ENCODE measurements at places on chromosomes 6 and 20.

GRCh38 chr6:11236076-11236750 is 3.7 kb upstream of the NEDD9 start:
- no peak for DNase-seq

GRCh38 chr6:142871910-142872331 is 73.1 kb downstream of the HIVEP2 start:
- no peak for DNase-seq

DNA sequence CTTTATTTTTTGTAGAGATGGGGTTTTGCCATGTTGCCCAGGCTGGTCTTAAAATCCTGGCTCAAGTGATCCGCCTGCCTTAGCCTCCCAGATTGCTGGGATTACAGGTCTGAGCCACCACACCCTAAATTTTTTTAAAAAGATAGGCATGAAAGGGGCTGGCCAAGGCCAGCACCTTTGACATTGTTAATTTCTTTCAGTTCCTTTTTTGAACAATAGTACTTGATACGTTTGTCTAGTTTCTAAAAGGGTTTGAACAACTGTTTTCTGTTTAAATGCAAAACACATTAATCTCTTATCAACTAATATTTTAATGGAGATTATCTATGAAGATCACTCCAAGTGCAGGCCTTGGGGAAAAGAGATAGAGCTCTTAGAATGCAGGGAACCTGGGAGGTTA is 37.6 kb upstream of the PTPRK start:
- no peak for DNase-seq

- no peak for DNase-seq
Measured at GRCh38 chr6:24140591-24140990, 14.6 kb downstream of the NRSN1 start.

DNA sequence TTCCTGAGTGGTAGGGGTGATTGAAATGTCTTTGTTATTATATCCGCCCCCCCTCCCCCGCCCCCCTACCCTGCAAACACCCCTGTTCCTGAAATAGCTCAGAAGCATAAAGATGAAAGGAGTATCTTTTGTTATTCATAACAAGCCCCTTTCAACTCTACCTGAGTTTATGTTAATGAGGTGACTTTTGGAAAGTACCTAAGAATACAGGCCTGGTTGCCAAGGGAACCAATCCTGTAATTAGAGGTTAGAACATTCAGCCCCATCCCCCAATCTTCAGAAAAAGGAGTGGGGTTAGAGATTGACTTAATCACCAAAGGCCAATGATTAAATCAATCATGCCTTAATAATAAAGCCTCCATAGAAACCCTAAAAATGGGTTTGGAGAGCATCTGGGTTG is 979.2 kb upstream of the GJE1 start:
- DNase-seq = peak; percentile 13

GRCh38 chr6:72977114-72977513 is 248.2 kb downstream of the KHDC1L start:
- peak; percentile 45 for DNase-seq

DNA sequence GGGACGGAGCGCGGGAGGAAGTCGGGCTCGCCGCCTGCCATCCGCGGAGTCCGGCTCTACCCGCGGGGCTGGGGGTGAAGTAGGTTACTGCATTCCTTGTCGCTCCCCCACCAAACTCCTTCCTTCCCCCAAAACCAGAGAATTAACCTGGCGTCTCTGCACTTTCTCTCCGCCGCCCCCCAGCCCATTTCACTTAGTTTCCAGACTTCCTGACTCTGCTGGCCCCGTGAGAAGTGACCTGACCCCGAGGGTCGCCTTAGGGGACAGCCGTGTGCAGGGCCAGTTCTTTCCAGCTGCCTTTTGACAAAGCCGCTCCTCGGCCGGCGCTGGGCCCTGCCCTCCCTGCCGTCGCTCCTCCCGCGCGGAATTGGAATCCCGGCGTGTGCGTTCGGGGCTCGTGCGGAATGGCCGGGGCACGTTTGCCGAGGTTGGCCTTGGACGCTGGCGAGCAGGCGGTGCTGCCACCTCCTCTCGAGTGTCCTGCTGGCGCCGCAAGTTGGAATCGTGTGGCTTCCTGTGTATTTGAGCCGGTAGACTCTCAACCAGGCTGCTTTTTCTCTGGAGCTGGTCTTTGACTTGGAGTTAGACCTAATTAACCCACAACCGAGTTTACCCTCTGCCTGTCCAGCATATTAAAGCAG is 650 bp downstream of the DCBLD1 start:
- peak; percentile 62 for DNase-seq

GRCh38 chr6:25692472-25692871 is 40.5 kb downstream of the SCGN start:
- no peak for DNase-seq

GRCh38 chr6:113433335-113433991 is 423.7 kb upstream of the MARCKS start:
- no peak for DNase-seq

DNA sequence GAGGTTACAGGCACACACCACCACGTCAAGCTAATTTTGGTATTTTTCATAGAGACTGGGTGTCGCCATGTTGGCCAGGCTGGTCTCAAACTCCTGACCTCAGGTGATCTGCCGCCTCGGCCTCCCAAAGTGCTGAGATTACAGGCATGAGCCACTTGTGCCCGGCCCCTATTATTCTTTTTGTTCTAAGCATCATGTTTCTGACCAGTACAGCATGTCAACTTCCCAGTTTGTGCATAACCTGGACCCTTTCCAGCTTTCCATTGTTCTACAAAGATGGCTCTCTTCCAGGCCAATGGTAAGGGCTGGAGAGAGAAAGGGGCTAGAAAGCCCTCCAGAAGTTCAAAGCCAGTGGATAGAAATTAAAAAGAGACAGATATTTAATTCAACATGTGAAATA is 91.3 kb upstream of the TNFAIP3 start:
- no peak for DNase-seq

GRCh38 chr6:11644071-11644470 is 106.5 kb downstream of the TMEM170B start:
- no peak for DNase-seq

DNA sequence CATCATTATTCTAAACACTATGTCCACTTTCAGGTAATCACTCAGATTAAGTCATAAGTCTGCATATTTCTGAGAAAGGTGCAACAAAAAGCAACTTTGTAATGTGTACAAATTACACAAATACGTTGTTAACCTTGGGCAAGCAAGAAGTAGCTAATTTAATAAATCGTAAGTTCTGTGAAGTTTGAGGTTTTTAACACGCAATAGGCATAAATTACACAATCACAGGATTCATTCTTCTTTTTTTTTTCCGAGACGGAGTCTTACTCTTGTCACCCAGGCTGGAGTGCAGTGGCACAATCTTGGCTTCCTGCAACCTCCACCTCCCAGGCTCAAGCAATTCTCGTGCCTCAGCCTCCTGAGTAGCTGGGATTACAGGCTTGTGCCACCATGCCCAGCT is 57.2 kb upstream of the F13A1 start:
- DNase-seq = no peak

- DNase-seq = no peak
Measured at GRCh38 chr6:20875369-20875963, 341.2 kb downstream of the CDKAL1 start.

DNA sequence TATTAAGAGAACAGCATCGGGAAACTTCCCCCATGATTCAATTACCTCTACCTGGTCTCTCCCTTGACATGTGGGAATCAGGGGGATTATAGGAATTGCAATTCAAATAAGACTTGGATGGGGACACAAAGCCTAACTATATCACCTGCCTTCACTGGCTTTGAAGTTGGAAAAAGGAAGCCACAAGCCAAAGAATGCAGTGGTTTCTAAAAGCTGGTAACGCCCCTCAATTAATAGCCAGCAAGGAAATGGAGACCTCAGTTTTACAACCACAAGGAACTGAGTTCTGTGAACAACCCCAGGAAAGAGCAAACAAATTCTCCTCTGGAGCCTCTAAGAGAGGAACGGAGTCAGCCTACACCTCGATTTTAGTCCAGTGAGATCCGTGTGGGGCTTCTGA is 244.1 kb downstream of the TFAP2A start:
- no peak for DNase-seq

DNA sequence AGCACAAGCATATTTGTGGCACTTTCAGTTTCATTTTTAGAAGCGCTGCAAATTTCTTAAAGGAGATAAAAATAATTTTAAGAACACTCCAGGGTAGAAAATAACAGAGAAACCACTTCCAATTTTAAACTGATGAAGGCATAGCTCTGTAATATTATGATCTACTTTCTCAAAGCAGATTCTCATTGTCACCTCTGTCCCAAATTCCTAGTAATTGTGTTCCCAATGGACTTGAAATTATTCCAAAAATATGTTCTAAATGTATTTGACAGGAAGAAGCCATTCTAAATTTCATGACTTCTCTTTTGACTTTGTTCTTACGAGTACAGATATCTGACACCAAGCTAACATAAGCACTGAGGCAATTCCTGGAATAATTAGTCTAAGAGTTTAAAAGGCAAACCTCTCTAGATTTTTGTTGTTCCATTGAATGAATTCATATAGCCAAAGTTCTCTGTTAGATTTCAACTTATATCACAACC is 140.2 kb upstream of the CARMIL1 start:
- peak; percentile 62 for DNase-seq

DNA sequence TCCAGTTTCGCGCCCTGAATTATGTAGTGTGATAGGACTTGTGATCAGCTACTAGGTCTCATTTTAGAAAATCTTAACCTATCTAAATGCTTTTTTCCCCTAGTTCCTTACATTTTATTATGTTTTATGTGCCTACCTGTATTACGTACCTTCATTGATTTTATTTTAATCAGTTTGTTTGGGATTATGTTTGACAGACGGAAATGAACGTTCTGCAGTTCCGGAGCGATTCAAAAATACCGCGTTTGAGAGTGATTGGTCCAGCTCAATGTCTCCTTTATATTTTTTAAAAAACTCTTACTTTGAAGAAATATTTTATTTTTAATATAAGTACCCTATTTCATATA is 114.3 kb upstream of the BTN3A2 start:
- no peak for DNase-seq

DNA sequence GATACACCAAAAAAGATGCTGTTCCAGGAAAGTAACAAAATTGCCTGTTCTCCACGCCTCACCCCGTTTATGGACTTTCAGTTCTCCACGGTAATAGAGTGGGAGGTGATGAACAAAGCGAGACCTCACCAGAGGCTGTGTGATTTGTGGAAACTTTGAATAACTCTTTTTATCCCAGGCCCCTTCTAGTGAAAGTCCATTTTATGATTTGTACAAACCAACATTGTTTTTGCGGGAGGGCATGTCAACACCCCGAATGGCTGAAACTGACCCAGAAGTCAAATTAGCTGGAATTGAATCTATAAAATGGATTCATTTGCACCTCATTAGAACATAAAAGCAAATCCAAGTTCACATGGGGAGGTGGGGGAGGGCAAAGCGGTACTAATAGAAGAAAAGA is 517.8 kb downstream of the CDH26 start:
- DNase-seq = no peak

DNA sequence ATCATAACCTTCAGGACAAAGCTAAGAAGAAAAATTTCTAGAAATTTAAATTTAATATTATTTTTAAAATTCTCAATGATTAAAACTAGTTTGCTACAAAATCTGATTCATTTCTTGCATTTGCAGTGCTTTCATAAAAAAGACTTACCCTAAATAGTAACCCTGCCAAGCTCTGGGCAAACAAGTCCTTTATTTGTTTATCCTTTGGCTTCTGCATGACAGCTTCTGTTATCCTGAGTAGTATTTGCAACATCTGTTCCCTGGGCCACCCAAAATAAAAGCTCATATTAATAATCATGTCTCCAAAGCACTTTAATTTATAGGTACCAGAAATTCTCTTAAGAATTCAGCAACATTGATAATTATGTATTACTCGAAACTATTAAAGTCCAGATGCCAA is 101.3 kb downstream of the RALGAPA2 start:
- DNase-seq = no peak

GRCh38 chr6:36610041-36610955 is 16.1 kb downstream of the SRSF3 start:
- DNase-seq = no peak

DNA sequence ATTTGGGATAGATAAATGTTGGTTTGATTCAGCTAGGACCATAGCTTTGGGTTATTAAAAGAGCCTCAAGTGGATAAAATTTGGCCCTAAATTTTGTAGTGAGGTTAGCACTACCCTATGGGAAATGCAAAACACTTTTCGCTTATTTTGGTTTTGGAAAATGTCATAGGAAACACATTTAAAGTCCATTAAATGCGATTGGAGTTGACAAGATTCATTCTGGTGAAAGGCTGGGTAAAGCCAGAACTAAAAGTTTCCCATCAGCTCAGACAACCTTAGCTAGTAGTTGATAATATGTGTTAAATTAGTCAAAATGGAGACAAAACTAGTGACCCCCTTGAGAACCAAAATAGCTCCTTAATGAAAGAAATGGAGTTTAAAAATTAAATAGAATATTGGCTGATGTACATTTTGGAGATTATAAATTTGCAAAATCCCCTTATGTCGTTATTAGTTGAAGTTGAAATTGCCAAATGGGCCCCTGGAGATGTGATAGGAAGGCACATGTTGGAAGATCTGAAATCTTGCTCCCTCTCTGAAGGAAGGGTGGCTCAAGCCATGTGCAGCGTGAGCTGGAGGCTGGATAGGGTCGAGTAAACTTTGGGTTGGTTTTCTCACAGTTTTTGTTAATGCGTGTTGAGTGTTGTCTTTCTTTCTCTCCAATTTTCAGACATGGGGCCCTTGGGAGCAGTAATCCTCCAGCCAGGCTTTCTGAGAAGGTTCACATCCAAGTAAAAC is 72.8 kb downstream of the CD83 start:
- DNase-seq = no peak

DNA sequence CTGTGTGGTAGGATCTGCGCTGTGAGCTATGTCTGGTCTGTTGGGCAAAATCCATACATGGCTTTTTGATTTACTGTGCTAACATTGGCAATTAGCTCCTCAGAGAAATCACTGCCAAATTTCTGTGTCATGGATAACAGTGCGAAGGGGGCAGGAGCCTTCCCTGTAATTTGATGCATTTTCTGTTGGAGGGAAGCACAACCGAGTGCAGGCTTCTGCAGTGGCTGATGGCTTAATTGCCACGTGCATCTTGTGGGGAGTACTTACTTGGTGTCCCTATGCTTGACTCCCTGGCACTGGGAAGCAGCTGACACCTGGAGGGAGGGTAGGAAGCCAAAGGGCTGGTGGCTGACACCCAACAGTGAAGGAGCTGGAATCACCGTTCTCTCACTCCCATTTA is 99.3 kb upstream of the PROKR2 start:
- DNase-seq = no peak

DNA sequence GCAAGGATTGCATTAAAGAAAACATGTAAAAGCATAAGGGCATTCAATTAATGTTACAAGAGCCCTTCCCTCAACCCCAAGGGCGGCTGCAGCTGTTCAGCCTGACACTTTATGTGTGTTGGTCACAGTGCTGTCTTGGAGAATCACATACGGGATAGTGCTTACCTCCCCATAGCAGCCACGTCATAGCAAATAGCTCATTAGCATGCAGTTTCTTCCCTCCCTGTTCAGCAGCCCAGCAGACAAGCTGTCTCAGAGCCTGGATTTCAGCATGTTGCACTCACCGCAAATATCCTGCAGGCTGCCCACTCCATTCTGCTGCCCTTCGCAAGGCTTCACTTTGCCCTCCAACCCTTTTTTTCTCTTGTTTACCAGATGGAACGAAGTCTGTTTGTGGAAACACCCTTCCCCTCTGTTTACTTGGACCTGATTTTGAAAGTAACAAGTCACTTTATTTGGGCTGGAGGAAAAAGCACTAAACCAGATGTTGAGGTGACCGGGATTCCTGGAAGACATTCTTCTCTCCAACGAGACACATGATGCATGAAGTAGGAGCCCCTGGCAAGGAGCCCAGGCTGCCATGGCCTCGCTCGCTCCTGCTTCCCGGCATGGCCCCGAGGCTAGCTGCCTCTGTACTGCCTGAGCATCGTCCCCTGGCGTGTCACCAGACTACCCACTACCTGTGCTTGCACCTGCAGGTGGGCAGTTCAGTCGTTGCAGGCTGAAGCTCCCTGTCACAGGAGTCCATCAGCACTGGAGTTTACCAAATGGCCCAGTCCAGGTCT is 151.6 kb upstream of the GMDS start:
- DNase-seq = peak; percentile 9
